ENCODE measurements at places on chromosomes 1 and 21. TPM values are rescaled to one million over a fixed set of nuclear protein-coding genes. Genes with fewer than 3 reads are reported as not detected.
A peak's percentile ranks its signal among the peaks of the same experiment; 100 is the strongest.

- no peak for DNase-seq
These were observed 89.1 kb upstream of the NEGR1 start for GRCh38 chr1:72371259-72372035.

DNA sequence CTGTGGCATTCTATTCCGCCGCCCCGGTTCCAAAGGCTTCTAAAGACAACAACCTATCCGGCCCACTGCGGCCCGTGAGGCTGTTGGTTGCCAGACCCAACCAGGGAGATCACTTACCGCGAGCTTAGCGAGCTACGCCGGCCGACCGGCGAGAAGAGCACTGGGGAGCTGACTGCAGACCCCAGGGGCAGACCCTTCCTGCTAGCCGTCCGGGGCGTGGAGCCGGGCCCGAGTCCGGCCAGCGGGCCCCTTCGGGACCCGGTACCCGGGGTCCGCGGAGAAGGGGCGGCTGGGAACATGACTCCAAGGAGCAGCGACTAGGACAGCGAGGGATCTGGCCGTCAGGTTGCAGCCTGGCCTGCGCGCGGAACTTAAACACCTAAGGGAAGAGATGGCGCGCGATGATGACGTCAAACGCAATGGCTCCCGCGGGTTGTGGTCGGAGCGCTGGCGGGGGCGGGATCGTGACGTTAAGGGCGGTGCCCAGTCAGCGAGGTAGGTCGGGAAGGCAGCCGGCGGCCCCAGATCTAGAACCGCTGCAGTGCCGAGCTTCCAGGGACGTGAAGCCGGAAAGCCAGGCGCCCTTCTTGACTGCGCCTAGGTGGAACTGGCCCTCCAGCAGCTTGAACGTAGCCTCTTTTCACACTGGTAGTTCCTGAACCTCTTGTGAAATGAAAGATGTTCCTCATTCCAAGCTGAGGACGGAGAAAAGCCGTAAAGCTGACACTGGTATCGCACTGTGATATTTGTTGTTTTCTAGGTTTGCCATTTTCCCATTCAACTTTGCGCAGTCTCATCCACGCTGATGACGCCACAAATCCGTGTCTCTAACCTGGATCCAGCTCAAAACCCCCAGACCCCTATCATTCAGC, at the start of gene NUP133:
NUP133 (minus strand) TSS at position 391 of the 872 bp plus-strand sequence; CDS start at position 299, 92 bp downstream.
- DNase-seq: peak; percentile 100

- no peak for DNase-seq
These were observed 2.5 kb downstream of the TFF3 start for GRCh38 chr21:42312626-42313104.

GRCh38 chr1:23589585-23589986, 30.3 kb upstream of the ID3 start:
- DNase-seq: peak; percentile 54

- DNase-seq: no peak
These were observed 180.0 kb downstream of the TTLL7 start for GRCh38 chr1:83818916-83819315.

- no peak for DNase-seq
These were observed 13.5 kb upstream of the NEXN start for GRCh38 chr1:77874804-77875445.

- DNase-seq: peak; percentile 24
These were observed 71.7 kb upstream of the TNFSF18 start for GRCh38 chr1:173122344-173122935.

DNA sequence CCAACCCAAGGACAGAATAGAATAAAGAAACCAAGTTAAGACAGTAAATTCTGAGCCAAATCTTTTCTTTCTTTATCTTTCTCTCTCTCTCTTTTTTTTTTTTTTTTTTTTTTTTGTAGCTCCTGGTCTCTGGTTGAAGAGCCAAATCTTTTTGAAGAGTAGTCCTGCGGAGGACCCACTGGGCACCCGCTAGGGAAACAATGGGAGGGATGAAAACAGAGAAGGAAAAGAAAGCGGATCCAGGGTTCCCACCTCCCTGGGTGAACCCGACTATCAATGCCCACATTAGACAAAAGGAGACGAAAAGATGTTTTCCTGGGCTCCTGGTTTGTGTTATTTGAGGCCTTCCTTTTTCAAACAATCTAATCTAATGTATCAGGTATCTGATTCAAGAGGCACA, 49.8 kb upstream of the FBXO28 start:
- no peak for DNase-seq

- no peak for DNase-seq
These were observed 299.7 kb downstream of the HMCN1 start for GRCh38 chr1:186033847-186034271.

GRCh38 chr1:200890818-200891773, 3.6 kb upstream of the INAVA start:
- peak; percentile 74 for DNase-seq

GRCh38 chr1:157286646-157287420, 148.6 kb upstream of the ETV3 start:
- DNase-seq: no peak

GRCh38 chr1:35570589-35571137, 2.5 kb upstream of the TFAP2E start:
- peak; percentile 27 for DNase-seq

DNA sequence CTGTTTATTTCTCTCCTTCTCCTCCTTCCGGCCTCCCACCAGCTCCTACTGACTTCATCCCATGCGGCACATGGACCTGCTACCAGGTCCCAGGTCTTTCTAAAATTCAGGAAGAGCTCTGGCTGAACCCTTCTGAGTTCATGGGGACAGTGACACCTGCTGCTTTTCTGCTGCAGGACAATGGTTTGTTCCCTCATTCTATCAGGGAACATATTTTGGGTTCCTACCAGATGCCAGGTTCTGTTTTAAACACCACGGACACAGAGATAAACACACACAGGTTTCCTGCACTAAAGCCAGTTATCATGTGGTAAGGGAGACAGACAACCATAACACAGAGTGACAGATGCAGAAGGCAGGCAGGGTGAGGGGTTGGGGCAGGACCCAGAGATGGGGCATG, 114.0 kb upstream of the RAB4A start:
- DNase-seq: no peak

PLA2G4A gene
- total RNA-seq: 8.4 TPM

GSTM1 gene
- total RNA-seq: not detected

TMPRSS15 gene
- total RNA-seq: not detected

KCNT2 gene
- total RNA-seq: 10.5 TPM

KRTAP13-1 gene
- not detected for total RNA-seq

DENND2C gene
- total RNA-seq: 12.3 TPM

NLRP3 gene
- 3.8 TPM for total RNA-seq

Measured in tongue (tissue), 3 donors.